Pulmonary artery endothelial cell (primary cell): ENCODE measurements at places on chromosomes 7 and 10. TPM values are rescaled to one million over a fixed set of nuclear protein-coding genes. Genes with fewer than 3 reads are reported as not detected.

GRCh38 chr7:45132708-45133320 is 21.3 kb upstream of the TBRG4 start:
- no peak for DNase-seq

DNA sequence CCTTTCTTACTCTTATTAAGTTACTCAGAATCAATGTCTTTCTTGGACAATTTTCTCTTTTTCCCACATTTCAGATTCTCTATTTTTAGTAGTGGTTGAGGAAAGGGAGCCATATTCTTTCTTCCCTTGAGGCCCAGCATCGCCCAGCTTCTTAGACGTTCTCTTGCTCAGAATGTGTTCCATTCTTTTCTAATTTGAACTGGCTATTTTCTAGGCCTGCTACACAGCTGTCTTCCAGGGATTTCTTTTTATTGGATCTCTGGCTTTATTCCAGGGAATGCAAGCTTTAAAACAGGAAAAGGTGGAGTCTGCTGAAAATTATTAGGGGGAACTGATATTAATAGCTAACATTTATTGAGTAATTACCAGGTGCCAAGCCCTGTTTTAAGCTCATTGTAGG is 58.3 kb downstream of the WIPF3 start:
- no peak for DNase-seq

GRCh38 chr7:33932221-33932620 is 26.9 kb downstream of the BMPER start:
- no peak for DNase-seq

- no peak for DNase-seq
These were observed 66.4 kb downstream of the EEPD1 start for GRCh38 chr7:36219429-36219828.

DNA sequence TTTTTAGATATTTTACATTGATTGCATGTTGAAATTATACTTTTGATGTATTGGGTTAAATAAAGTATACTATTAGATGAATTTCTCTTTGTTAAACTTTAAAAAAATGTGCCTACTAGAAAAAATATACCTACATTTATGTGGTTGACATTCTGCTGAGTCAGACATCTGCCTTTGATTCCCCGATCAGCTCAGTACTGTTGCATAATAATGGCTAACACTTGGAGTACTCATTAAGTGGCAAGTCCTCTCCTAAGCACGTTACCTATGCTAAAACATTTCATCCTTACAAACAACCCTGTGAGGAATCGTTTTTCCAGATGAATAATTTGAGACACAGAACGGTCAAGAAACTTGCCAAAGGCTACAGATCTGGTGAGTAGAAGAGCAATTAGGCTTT is 14.0 kb upstream of the SEM1 start:
- DNase-seq, result no peak

GRCh38 chr7:127715901-127716300 is 63.9 kb downstream of the SND1 start:
- DNase-seq, result no peak

DNA sequence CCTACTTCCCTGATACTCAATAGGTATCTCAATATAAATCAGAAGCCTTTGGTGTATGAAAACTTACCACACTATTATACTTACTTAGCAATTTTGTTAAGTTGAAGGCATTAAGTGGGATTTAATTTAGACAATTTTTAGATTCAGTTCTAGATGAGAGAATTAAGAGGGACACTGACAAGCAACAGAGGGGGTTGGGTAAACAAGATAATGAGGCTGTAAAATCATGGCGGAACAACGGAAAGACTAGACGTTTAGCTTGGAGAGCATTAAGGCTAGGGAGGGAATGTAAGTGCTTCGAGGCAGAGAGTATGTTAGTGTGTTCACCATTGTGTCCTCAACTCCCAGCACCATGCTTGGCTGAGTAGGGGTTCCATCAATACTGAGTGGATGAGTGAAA is 71.3 kb downstream of the DENND11 start:
- no peak for DNase-seq

DNA sequence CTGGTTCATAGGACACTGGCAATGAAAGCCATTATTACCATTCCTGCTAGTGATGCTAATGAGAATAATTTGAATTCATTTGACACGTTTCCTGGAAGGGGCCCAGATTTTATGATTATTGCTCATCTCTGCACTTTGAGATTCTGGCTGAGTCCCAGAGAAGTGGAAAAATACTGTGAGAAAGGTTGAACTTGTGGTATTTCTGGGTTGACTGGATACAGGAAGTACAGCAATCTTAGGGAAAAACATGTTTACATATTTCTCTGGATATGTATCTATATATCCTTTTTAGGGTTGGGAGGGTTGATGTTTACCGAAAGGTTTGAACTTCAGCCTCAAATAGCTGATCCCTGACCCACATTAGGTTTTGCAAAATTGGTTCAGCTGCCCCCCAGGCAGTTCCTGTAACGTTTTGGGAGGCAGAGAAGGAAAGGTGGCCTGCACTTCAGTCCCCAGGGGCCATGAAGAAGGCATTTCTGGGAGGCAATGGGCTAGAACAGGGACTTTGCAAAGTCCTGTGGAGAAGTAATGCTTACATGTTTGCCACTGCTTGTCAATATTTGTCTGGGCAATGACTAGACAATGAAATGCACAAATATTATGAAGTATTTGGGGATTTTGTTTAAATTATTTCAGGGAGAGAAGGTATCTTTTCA is 253.7 kb upstream of the PITRM1 start:
- DNase-seq, result peak; percentile 84

DNA sequence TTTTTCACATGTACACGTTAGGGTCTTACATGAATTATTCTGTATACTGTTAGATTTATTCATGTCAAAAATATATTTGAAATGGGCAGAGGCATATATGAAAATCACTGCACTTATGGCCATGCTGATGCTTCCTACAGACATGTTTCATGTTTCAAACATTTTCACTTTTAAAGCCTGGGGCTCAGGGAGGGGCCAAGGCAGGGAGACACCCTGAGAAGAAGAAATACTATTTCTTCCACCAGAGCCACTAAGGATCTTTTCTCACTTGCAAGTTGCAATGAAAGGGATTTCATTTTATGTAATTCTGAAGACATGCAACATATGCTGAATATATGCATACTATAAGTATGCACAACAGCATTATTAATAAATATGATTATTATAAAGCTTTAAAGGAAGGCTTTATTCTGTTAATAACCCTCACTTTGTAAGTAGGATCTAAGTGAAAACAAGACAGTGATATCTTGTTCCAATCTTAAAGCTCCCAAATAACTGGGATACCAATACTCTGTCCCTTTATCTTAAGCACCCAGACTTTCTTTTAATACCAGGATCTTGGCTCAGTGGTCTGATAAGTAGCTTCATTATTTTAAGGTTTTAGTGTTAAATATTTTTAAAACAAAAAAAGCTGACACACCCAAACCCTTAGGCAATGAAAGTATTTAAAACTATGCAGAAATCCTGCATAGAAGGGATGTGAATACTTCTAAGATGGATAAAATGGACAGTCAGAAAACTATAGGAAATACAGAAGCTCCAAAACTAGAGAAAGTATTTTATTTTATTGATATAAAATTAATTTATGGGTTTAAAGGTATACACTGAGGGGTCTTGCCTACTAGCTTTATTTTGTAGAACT is 148.0 kb downstream of the SNX13 start:
- DNase-seq, result no peak

DNA sequence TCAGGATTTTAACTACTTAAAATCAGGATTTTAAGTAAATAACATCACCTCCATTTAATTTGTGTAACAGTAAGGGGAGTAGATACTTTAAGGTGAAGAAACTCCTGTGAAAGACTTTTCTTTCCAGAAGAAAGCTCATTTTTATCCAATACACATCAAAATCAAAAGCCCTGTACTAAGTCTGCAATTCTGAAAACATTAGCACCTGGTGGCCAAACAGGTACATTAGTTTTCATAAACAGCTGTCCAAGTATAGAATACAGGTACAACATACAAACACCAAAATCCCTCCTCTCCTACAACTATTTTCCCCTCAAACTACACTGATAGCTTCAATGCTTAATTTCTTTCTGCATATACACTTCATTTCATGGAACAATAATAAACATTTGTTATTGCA is 22.9 kb downstream of the FAM3C start:
- no peak for DNase-seq

- no peak for DNase-seq
These were observed 16.7 kb downstream of the CAMK2B start for GRCh38 chr7:44308596-44309270.

DNA sequence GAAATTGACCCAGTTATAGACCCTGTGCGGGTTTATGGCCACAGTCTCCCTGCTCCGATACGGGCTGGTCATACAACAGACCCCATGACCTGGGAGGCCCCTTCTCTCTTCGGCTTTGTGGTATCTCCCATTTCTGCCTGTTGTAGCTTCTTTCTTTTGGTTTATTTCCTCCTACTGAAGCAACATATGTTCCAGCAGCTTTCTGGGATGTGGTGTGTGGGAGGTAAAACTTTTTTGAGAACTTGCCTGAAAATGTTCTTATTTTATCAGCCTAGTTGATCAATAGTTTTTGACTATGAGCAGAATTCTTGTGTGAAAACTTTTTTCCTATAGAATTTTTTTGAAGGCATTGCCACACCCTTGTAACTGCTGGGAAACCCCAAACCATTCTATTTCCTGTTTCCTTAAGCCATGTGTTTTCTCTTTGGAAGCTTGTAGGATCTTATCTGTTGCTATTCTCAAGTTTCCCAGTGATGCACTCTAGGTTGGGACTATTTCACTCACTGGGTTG is 80.0 kb downstream of the DAGLB start:
- no peak for DNase-seq

GRCh38 chr10:48811917-48812316 is 127.2 kb downstream of the WDFY4 start:
- no peak for DNase-seq

GRCh38 chr7:31340051-31340450 is 475 bp downstream of the NEUROD6 start:
- no peak for DNase-seq

DNA sequence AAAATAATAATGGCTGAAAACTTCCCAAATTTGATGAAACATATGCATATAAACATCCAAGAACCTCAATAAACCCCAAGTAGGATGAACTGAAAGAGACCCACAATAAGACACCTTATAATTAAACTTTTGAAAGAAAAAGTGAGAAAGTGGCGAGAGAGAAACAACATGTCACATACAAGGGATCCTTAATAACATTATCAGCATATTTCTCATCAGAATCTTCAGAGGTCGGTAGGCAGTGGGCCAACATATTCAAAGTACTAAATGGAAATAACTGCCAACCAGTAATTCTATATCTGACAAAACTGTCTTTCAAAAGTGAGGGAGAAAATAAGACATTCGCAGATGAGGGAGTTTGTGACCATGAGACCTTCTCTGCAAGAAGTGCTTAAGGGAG is 16.6 kb upstream of the CCDC6 start:
- no peak for DNase-seq

Gene NEBL
- total RNA-seq, result 0.71 and 1.4 TPM in 2 replicates

Gene WEE2
- not detected in 2 replicates for total RNA-seq

Gene TRIM73
- 0.67 and 0.73 TPM in 2 replicates for total RNA-seq

Gene ASB15
- not detected in 2 replicates for total RNA-seq

Gene CYP26A1
- 0.07 and 0.21 TPM in 2 replicates for total RNA-seq

Gene ANKRD61
- total RNA-seq, result 0.07 TPM in 2 replicates

Gene CDC14C
- not detected in 2 replicates for total RNA-seq
